ENCODE measurements at places on chromosomes 12 and 14.

- DNase-seq: no peak
Measured at GRCh38 chr12:81835783-81836182, 76.6 kb upstream of the PPFIA2 start.

DNA sequence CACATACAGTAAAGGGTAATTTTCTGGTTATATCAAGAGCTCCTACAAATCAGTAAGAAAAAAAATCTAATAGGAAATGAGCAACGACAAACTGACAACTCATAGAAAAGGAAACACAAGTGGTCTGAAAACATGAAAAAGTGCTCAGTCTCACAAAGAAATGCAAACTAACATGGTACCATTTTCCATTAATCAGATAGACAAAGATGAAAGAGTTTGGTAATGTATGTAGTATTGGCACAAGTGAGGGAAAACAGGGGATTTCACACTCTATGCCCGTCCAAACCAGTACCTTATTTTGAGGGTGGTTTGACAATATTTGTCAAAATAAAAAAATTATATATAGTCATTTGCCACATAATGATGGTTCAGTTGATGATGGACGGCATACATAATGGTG is 13.2 kb downstream of the PTPN11 start:
- DNase-seq: no peak

DNA sequence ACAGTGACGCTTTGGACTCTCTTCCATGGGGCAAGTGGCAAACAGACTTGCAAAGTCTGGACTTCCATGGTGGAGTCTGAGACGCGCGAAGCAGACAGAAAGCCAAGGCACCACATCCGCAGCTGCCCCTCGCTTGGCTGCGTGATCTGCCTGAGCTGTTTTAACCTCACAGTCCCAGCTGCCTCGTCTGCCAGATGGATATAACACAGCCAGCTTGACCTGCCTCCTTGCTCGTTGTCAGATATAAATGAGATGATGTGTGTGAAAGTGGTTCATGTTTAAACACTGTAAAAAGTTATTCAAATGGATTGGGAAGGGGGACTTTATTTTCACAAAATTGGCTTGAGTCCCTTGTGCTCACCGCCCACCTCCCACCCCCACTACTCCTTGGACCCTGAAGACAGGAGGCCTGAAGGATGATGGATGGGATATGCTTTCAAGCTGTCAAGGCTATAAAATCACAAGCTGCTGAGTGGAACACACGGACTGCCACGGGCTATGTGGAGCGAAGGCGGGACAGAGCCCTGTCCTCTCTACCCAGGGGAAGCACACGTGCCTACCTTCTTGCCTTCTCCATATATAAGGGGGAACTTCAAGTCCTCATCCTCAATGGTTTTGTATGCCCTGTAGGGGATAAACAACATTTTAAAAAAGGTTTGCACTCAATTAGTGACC is 226.9 kb downstream of the MON2 start:
- peak; percentile 63 for DNase-seq

GRCh38 chr14:31241450-31242114 is 34.0 kb upstream of the HECTD1 start:
- peak; percentile 42 for DNase-seq

DNA sequence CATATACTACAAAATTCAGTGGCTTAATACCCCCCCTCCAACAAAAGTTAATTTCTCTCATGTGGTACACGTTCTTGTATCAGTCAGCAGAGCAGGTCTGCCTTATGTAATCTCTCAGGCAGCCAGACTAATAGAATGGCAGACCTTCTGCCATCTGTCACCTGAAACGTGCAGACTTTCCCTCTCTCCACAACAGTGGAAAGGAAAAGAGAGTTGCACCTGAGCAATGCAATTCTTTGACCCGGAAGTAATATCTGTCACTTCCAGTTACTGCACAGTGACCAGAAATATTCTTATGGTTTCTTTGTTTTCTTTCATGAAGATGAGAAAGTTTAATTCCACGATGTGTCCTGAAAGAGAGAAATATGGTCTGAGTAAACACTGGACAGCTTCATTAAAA is 14.4 kb downstream of the KERA start:
- DNase-seq: no peak

DNA sequence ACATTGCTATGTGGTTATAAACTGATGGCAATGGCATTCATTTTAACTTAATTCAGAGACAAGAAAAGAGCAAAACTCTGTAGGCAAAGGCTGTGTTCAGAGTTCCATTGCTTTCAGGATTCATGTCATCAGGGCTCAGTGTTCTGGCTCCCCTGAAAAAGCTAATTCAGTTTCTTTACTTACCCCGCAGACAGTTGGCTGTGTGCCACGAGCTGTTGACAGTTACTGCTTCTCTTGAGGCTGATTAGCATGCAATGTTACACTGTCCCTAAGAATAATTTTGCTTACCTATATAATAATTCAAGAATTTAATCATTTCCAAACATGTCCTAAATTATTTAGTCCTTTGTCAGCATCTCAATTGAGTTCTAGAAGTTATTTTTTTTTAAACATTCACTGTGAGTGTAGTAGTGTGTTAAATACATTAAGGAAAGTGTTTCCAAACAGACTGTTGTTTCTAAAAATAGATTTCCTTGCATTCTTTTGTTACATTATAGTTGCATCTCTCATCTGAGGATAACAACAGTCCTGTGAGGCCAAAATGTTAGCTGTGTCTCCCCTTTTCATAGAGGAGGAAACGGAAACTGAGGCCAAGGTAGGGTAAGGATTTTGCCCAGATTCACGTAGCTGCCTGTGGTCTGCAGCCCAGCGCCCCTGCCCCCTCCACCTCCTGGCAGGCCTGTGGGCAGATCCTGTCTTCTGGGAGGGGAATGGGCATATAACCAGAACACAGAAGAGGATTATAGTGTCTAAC is 98.6 kb downstream of the PELI2 start:
- DNase-seq: peak; percentile 30

- peak; percentile 78 for DNase-seq
Measured at GRCh38 chr12:71158361-71158882, 623 bp upstream of the TSPAN8 start.

Data from fibroblast of the aortic adventitia (primary cell).